ENCODE measurements at places on chromosomes 5 and 9.

DNA sequence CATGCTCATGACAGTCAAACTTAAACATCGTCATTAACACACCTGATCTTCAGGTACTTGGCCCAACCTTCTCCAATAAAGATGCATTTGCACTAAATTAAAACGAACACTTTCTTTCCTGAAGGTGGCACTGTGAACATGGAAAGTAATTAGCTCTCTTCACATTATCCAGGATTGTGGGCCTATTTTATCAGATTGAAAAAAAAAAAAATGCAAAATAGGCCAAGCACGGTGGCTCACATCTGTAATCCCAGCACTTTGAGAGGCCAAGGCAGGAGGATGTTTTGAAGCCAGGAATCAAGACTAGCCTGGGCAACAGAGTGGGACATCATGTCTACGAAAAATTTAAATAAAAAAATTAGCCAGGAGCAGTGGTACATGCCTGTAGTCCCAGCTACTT lies 14.4 kb upstream of the CDC20B start:
- no peak for DNase-seq

DNA sequence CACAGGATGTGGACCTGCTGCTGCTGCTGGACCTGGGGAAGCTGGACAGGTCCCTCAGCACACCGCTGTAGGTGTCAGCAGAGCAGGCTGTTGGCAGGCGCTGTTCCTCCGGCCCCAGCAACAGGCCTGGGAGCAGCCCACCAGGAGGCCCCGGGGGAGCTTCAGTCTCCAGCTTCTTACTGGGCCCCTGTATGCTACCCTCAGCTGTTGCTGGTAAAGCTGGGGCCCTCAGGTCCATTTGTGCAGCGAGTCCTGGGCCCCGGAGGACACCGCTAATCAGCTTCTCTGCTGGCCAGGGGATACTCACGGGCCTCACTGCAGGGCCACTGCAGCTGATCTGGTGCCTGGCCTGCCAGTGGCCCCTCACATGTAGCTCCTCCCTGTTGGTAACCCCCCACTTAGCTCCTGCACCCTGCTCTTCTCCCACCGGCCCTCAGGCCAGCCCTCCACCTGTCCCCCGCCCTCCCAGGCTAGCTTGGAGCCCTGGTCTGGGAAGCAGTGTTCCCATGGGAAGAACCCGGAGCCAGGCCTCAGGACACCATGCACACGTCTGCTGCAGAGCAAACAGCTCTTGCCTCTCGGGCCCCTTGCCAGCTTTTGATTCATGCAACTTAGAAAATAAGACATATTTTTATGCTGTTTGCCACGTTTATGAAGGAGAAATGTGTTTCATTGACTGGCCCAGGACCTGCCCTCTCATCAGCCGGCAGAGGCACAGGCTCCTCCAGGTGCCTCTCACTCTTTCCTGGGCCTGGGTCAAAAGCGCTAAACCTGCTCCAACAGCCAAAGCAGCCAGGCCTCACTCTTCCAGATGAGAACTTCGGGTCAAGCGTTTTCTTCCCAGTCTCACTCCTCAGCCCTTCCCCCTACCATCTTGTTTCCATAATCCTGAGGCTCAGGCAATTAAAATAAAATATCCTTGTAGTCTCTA lies 61.0 kb upstream of the ADAMTS2 start:
- no peak for DNase-seq

GRCh38 chr9:70106571-70106970 lies 62.9 kb downstream of the MAMDC2 start:
- no peak for DNase-seq

DNA sequence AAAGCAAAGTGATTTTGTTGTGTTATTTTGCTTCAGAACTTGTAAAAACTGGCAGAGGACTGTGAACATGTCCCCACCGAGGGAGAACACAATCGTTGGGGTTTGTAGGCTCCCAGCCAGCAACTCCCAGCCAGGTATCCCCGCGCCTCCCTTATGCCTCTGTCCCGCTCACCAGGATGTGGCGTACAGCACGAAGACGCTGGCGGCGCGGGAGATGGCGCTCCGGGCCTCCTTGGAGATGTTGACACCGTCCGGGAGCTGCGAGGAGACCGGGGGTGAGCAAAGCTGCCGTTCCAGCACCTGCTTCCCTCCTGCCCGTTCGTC lies 630 bp downstream of the POLE3 start:
- DNase-seq, result no peak

DNA sequence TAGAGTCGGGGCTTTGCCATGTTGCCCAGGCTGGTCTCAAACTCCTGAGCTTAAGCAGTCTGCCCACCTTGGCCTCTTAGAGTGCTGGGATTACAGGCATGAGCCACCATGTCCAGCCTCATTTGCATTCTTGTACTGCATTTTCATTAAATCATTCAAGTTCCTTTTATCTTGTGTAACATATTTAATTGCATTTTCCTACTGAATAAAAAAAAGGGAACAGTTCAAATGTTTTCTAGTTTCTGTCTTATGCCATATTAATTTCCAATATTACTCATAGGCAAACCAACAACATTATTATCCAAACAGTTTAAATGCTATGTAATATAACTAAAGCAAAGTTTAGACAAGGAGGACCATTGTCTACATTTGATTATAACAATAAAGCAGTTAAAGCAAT lies 6.1 kb downstream of the SLC31A1 start:
- DNase-seq, result no peak

GRCh38 chr9:127935765-127936221 lies 1.9 kb downstream of the DPM2 start:
- DNase-seq, result no peak

GRCh38 chr5:173735184-173735583 lies 118.7 kb upstream of the BOD1 start:
- DNase-seq, result no peak

GRCh38 chr9:132324425-132324824 lies 30.4 kb downstream of the SETX start:
- DNase-seq, result no peak

- no peak for DNase-seq
Observed at GRCh38 chr5:147690595-147690994, 91.9 kb downstream of the JAKMIP2 start.

DNA sequence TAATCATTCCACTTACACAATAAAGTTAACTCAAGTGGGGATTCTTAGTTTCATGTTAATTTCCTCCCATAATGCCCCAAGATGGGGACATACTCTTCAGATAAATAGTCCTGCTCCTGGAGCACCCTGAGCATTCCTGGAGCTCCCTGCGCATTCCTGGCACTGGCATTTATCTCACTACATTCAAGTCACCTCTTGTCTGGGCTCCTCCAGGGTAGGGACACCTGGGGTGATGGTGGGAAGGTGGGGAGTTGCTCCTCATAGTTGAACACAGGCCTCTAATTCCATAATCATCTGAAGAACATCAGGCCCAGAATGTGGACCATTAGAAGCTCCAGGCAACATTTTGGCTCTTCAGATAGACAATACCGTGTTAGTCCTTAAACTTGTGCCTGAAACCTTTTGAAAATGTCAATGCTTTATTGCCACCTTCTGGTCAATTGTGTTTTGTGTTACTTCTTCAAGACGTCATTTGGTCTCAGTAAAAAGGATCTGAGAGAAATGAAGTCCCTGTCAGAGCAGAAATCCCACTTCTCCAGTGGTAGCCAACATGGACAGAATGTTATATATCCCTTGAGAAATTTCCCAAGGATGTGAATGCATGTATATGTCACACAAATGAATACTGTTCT lies 14.2 kb upstream of the AGGF1 start:
- peak; percentile 22 for DNase-seq

- no peak for DNase-seq
Observed at GRCh38 chr9:27722866-27723265, 149.6 kb upstream of the C9orf72 start.

GRCh38 chr5:11415751-11416150 lies 488.5 kb downstream of the CTNND2 start:
- DNase-seq, result no peak

GRCh38 chr9:18331310-18331684 lies 142.7 kb upstream of the ADAMTSL1 start:
- DNase-seq, result no peak

- DNase-seq, result no peak
Observed at GRCh38 chr5:176362233-176362490, 598 bp upstream of the KIAA1191 start.

- no peak for DNase-seq
Observed at GRCh38 chr5:65103756-65104440, 335.2 kb downstream of the CWC27 start.

DNA sequence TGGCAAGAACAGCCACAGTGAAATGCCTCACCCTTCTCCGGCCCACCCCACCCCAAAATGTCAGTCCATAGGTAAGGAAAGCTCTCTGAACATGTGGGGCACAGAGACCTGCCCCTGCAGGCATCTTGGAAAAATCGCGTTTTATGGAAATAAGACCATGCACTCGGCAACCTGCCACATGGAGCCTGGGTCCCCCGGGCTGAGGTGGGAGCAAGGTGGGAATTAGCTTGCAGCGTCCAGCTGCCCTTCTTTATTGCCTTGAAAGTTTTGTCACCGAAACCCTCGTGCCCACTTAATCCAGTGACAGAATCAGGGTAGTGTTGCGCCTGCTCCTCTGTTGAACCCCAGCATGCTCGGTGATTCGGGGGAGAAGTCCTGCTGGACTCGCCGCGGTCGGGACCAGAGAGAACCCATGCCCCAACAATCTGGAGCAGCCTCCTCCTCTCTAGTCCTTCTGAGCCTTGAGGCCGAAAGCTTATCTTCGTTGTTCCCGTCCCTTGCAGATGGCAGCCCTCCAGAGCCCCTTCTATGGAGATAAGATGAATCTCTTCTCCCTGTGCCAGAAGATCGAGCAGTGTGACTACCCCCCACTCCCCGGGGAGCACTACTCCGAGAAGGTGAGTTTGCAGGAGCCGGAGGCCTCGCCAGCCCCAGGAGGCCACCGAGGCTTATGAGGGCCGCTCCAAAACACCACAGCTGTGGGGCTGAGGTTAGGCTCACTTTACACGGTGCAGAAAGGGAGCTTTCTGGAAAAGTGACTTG lies 67.9 kb downstream of the PSMB7 start:
- DNase-seq, result no peak

- no peak for DNase-seq
Observed at GRCh38 chr5:66959653-66960052, 236.9 kb downstream of the CD180 start.

GRCh38 chr9:90921104-90921503 lies 119.5 kb downstream of the SYK start:
- no peak for DNase-seq

- DNase-seq, result no peak
Observed at GRCh38 chr9:84512493-84512892, 157.0 kb upstream of the NTRK2 start.

- no peak for DNase-seq
Observed at GRCh38 chr5:175724314-175725275, 66.7 kb downstream of the HRH2 start.

DNA sequence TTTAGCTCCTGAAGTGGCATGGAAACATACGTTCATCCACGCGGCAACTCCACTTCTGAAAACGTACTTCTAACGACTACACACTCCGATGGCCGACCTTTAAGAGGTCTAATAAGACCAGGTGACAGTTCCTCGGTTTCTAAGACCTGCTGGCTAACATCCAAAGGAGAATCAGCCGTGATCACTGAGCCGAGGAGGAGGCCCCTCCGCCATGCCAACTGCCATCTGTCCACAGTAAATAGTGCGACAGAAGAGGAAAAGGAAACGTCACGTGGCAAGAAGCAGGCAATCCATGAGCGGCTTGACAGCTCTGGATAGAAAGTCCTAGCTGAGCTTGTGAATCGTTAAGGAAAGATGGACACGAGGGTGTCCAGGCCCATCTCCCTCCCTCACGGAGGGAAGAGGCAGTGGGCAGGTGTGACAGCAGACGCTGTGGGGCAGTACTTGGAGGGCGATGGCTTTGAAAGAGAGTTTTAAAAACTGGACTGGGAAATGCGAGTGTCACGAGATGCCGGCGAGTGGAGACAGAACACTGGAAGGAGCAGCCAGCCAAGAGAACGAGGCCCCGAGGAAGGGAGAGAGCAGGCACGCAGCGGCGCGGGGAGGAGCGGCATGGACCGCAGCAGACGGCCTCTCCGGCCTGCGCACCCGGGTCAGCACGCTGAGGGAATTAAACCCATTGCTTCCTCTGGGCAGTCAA lies 66.7 kb upstream of the TBC1D9B start:
- DNase-seq, result no peak

DNA sequence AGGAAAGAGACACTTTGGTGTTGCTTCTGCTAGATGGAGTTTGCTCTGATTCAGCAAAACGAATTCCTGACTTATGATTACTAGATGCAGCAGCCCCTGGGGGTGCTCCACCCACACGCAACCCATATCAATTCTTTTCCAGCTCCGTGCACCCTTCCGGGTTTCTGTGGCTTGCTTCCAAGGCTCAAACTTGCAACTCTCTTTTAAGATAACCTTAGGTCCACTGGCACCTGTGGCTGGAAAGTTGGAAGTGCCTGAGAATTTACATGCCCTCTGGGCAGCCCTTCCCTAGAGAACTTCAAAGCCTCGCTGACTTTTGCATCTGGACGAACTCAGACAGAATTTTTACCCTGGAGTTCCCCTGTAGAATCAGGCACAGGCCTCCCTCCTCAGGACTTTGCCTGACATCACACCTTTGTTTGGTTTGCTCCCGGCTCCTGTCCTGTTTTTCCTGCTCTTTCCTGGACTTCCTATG lies 224.9 kb downstream of the SNX18 start:
- no peak for DNase-seq

DNA sequence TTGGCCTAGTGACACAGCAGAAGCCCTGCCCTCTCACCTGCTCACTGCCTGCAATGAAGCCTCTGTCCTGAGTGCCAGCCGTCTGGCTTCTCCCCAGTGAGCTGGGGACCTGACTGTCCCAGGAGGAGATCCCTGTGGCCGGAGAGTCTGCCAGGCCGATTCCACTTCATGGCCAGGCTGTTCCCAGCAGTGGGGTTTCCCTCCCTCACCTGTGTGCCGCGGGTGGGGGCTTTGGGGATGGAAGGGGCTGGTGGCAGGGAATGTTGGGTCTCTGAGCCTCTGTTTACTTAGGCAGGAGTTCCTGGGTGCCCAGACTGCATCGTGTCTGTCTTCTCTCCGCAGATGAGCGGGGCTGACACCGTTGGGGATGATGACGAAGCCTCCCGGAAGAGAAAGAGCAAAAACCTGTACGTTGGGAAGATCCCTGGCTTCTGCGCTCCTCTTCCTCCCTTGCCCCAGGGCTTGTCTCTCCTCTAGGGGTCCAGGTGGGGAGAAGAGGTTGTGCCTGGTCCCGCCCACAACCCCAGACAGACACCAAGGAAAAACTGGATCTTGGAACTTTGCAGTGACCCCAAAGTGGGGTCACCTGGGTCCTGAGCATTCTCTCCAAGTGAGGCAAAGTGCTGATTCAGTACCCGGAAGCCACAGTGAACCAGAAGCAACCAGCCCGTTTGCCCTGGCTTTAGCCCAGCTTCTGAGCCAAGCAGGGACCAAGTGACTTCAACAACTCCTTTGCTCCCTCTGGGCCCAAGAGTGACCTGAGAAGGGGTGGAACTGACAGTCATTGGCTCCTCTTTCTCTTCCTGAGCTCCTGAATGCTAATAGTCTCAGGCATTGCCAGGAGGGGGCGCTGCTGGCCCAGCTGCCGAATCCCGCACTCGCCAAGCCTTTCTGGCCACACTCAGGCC lies 127.7 kb downstream of the RGS3 start:
- DNase-seq, result no peak

GRCh38 chr5:173670791-173671120 lies 54.3 kb upstream of the BOD1 start:
- no peak for DNase-seq
